OCI-LY7 (cell line): ENCODE measurements at places on chromosomes 6 and 20.

DNA sequence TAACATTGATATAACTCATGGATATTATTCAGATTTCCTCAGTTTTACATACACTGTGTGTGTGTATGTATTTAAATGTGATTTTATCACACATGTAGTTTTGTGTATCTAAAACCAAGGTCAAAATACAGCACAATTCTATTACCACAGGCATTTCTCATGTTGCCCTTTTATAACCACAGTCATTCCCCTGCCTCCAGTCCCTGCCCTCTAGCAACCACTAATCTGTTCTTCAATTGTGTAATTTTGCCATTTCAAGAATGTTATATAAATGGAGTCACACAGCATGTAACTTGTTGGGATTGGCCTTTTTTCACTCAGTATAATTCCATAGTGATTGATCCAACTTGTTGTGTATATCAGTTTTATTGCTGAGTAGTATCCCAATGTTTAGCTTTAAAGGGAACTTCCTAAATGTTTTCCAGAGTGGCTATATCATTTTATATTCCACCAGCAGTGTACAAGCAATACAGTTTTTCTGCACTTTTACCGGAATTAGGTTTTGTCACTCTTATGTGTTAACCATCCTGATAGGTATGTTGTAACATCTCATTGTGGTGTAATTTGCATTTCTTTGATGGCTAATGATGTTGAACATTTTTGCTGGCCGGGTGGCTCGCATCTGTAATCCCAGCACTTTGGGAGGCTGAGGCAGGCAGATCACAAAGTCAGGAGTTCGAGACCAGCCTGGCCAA, 338.2 kb downstream of the SOX4 start:
- DNase-seq = no peak

DNA sequence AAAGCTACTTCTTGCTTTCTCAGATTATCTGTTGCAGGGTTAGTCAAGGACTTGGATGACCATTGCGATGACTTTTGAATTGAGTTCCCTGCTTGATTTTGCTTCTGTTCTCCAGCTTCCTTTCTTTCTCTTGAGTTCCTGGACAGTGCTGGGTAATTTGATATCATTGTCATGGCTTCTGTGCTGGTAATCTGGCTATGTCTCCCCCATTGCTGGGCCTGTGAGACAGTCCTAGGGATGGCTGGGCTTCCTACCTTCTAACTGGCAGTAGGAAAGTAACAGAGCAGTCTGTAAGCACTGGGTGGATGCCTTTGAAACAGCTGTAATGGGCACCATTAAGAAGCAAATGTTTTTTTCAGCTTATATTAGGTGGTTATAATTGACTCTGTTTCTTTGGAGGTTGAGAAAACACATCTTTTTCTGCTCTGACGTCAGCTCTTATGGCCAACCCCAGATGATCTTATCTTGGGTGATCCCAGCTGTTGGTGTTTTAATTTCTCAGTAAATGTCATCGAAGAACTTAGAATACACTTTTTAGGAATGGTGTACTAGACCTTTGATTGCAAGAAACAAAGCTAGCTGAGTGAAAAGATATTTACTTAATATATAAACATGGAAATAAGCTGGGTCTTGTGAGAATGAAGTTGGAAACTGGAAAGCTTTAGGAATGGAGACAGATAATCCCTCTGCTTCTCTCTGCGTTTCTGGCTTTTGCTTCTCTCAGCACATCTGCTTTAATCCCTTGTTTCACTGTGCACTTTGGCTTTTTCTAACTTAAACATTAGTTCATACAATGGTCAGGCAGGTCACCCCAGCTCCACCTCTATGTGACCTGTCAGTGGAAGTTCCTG, 195.0 kb upstream of the MAN1A1 start:
- DNase-seq = no peak

DNA sequence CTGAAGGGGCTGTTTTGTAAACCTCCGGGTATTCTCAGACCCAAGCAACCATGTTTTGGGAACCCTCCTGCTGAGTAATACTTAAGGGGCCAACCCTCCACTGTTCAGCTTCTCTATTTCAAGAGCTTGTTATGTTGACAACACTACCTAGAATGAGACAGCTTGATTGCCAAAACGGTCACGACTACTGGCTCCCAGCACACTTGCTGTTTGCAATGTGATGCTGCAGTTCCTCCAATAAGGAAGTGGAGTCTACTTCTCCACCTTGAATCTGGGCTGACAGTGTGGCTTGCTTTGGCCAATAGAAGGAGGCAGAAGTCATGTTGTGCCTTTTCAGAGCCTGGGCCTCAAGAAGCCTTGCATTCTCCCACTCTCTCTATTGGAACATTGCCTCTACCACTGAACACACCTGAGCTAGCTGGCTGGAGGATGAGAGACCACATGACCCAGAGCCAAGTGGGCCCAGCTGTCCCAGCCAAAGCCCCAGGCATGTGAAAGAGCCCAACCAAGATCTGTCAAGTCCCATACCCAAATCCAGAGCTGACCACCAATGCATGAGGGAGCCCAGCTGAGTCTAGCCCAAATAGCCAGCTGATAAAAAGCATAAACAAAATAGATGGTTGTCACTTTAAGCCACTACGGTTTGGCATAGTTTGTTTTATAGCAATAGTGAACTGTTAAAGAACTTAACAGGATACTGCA, 108.0 kb downstream of the PRND start:
- no peak for DNase-seq

DNA sequence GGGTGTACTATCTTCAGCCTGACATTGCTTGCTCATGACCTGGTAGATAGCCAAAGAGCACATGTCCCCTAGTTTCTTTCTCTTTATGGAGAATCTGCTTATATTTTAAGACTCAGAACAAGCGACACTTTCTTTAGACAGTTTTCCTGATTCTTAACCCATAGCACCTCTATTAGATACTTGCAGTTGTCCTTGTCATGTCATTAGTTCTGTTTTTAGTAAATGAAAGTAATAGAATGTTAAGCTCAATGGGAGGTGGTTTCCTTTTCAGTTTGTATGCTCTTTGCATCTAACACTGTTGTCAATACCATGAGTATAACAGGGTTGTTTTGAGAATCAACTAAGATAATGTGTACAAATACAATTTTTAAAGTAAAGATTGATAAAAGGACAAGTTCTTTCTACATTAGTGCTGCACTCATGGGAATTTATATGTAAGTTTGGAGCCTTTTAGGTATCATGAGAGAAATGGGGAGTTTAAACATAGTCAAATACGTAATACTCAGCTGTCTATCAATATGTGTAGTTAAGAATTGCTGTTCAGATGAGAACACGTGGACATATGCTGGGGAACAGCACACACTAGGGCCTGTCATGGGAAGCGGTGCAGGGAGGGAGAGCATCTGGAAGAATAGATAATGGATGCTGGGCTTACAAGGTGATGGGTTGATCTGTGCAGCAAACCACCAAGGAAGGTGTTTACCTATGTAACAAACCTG, 124.3 kb downstream of the GRM1 start:
- DNase-seq = no peak

- DNase-seq = peak; percentile 16
These were observed 5.1 kb downstream of the PRND start for GRCh38 chr20:4726710-4727397.

GRCh38 chr6:14934013-14934412, 311.9 kb upstream of the JARID2 start:
- no peak for DNase-seq
